AG09319 (cell line): ENCODE measurements at places on chromosomes 1 and 21.

- DNase-seq = no peak
Observed at GRCh38 chr1:74517599-74518051, 5.2 kb upstream of the LRRC53 start.

GRCh38 chr1:38082769-38083263, 36.2 kb upstream of the POU3F1 start:
- no peak for DNase-seq

- no peak for DNase-seq
Observed at GRCh38 chr1:3082051-3082450, 13.0 kb downstream of the PRDM16 start.

GRCh38 chr1:38003261-38004250, 1.8 kb downstream of the FHL3 start:
- no peak for DNase-seq

DNA sequence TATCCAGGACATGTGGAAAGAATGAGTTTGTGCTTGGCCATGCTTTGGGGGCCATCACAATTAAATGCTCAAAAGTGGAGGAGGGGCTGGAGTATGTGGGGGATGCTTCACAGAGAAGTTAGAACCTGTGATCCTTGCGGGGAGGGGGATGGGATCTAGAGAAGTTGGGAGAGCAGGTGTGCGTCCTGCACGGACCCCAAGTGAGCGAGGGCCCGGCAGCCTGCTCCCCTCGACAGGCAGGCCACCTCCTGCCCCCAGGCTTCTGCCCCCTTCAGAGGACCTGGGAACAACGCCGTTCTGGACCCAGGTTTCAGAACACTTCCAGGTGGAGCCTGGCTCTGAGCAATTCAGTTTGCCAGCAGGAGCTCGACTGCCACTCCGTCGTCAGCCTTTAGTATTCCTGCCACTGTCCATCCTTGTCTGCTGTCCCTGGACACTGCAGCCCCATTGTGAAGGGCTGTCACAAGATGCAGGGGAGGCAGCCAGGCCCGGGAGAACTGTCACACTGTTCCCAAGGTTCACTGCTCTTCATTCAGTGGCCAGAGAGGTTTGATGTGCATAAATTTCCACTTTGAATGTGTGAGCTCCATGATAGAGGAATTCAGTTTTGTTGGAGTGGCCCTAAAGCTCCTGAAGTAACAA, 112.2 kb downstream of the DHRS3 start:
- no peak for DNase-seq
